ENCODE measurements at places on chromosomes 11 and 22.
A peak's percentile ranks its signal among the peaks of the same experiment; 100 is the strongest.

DNA sequence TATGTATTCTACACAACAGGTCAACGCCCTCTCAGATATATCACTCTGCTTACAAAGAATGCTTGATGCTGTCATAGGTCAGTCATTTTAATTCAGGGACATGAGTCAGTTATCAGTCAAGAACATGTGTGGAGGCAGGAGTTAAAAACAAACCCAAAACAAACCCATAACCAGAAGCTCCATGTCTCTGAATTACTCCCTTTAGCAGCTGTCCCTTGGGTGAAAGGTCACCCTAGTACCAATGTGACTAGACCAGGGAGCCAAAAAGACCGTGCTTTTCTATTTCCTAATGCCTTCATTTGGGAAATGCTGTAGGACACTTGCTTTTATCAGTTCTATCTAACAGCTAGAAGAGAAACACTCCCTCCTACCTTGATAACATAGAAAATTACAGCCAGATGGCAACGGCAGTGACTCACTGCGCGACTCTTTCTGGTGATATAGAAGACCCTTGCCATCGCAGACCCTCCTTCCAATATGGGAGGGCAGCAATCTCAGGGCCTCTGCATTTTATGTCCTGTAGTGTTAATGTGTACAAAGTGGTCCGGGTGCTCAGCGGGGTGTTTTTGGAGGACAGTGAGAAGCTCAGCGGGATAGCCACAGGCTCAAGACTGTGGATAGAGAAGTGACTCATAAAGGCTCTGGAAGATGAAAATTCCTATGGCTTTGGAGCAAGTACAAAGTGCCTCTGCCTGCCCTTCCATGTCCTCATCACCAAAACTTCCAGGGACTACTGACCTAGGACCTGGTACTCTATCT, 24.8 kb downstream of the APOL5 start:
- DNase-seq = no peak

DNA sequence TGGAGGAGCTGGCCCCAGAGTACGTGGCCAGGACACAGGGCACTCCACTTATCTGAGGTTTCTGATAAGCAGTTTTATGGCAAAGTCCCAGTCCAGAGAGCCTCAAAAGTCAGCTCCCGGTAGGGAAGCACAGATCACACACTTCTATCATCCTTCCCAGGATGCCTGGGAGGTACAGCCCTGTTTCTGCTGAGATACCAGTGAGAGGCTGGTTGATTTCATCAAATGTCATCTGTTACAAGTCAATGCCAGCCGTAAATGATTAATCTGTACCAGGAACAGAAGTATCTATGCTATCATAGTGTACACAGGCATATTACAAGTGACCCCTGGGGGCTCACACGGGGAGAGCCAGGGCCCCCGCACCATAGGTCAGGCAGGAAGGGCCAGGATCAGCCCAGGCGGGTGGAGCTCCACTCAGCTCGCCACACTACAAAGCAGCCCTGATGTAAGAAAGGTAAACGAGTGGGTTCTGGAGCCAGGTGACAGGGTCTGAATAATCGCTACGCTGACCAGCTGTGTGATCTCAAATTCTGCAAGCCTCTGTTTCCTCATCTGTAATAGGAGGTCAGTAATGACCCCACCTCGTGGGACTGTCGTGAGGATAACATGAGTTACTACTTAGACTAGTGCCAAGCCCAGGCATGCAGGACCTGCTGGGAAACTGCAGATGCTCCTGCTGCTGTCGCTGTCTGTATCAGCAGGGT, 17.6 kb downstream of the PLA2G6 start:
- DNase-seq = no peak

- DNase-seq = peak; percentile 60
Measured at GRCh38 chr22:18113680-18114394, 3.2 kb downstream of the TUBA8 start.

GRCh38 chr22:29134448-29134847, 61.6 kb downstream of the KREMEN1 start:
- DNase-seq = no peak

- DNase-seq = no peak
Measured at GRCh38 chr11:114354076-114354475, 46.2 kb downstream of the C11orf71 start.

- DNase-seq = no peak
Measured at GRCh38 chr22:39661842-39662685, 91.5 kb downstream of the CACNA1I start.

DNA sequence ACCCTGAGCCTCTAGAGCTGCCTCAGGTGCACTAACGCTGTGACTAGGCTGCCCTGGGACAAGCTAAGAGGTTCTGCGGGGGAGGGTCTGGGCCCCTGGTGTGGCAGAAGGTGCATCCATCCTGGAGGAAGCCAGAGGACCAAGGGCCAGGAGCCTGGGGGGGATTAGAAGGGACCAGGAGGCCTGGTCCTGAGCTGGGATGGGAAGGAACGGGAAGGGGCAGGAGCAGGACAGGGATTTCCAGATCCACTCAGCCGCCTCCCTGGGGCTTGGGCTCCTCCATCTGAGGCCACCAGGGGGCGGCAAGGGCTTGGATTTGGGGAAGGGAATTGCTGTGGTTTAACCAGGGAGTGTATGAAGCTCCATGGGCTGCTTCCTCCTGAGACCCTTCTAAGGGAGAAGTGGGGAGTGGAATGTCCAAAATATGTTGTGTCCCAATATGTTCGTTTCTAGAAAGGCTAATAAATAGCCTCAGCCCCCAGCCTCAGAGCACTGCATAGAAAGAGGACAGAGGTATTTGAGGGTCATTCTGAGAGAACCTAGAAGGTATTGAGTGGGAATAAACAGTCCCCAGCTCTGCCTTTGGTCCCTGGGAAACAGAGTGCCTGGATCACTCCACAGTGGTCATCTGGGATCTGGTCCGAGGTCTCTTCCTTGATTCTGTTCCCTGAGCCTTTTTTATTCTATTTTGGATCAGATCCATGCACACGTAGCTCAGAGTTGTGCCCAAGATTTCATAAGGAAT, 17.4 kb upstream of the PRAME start:
- peak; percentile 38 for DNase-seq

GRCh38 chr11:100739666-100740065, 52.6 kb downstream of the ARHGAP42 start:
- no peak for DNase-seq

DNA sequence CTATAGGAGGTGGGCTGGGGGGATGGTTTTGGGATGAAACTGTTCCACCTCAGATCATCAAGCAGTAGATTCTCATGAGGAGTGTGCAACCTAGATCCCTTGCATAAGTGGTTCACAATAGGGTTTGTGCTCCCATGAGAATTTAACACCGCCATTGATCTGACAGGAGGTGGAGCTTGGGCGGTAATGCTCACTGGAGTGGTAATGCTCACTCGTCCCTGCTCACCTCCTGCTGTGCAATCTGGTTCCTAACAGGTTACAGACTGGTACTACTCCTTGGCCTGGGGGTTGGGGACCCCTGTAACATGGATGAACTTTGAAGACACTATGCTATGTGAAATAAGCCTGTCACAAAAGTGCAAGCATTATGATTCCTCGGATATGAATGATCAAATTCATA, 87.0 kb upstream of the CLNS1A start:
- DNase-seq = no peak

DNA sequence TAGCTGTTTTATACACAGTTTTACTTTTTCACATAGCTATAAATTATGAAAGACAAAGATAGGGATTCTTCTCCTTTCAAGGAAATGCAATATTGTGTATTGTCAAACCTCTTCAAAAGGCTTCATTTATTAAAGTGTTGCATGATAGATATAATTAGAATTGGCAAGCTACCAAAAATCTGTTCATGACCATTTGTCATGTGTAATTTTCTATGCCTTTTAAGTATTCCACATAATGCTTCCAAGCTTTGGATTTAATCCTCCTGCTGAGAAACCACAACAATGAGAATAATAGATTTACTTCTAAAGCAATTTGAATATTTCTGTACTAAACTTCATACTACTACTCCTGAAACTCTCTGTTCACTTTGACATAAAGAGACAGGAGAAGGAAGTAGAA, 403.2 kb upstream of the CCDC179 start:
- DNase-seq = no peak

GRCh38 chr11:74786574-74786973, 37.9 kb downstream of the RNF169 start:
- no peak for DNase-seq

DNA sequence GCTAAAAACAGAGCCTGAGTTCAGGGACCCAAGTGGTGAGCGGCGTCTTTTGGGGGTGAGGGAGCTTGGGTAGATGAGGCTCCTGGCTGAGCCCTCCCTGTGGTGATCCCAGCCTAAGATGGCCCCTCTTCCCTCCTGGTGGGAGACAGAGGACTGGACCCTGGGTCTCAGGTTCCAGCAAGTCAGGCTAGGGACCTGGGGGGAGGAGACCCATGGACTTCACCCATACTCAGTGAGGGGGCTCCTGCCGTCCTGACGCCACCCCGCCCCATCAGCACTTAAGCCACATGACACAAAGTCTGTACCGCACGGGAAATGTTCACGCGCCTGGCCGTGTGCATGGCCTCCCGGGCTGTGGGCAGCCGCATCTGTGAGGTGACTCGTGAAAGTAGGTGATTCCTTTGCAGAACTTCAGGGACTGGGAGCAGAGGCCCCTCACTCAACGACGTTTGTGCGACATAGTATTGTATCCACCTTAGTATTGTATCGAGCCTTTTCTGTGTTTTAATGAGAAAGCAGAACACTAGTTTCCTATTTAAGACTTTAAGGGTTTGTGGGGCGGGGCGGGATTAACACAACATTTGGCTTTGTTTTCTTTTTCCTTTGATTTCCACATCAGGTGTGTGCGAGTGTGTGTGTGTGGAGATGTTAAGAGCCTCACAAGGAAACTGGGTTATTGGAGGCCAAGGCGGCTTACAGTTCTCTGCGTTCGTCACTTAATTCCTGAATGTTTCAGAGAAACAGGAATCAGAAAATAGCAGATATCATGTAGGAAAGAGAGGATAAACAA, 18.4 kb upstream of the TMEM191C start:
- no peak for DNase-seq

DNA sequence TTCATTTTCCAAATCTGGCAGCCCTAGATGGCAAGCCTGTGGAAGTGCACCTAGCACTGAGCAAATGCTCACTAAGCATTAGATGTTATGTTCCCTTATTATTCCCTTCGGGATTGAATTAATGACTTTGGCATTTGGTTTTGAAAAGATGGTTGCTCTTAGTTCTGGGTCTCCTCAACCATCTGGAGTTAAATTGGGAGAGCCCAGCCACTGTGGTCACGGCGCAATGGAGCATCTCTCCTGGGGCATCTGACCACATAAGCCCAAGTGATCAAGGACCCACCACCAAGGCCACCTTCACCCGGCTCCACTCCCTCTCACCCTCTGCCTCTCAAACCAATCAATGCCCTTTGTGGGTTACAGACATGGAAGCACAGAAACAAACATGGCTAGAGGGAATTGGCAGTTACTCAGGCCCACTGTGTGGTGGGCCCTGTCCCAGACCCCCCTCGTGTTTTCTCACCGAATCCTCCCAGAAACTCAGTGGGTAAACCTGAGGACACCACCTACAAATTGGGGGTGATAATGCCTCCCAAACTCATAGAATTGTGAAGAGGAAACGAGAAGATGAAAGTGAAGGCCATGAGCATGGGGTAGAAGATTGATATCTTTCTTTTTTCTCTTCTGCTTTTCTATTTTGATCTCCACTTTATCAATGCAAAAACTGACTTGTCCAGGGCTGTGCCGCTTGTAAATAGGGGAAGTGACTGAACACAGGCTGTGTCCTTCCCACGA, 52.2 kb downstream of the IRAG1 start:
- peak; percentile 73 for DNase-seq

GRCh38 chr11:110860461-110860860, 148.2 kb upstream of the ARHGAP20 start:
- no peak for DNase-seq

GRCh38 chr22:26429458-26430286, 612 bp downstream of the ASPHD2 start:
- DNase-seq = no peak

DNA sequence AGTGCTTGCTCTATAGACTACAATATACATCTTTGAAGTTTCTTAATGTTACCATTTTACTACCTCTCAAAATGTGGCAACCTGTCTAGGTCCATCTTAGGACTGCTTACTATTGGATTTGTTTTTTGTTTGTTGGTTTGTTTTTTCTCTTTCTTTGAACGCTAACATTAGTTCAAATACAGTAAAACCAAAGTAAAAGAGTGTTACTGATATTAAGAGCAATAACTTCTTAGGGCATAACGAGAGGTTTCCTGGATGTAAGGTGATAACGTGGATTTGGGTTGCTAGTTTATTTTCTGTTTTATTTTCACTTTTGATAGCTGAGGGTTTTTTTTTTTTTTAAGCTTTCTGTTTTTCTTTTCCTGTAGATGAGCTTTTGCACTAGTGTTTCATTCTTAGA, 43.6 kb downstream of the TMEM135 start:
- no peak for DNase-seq

DNA sequence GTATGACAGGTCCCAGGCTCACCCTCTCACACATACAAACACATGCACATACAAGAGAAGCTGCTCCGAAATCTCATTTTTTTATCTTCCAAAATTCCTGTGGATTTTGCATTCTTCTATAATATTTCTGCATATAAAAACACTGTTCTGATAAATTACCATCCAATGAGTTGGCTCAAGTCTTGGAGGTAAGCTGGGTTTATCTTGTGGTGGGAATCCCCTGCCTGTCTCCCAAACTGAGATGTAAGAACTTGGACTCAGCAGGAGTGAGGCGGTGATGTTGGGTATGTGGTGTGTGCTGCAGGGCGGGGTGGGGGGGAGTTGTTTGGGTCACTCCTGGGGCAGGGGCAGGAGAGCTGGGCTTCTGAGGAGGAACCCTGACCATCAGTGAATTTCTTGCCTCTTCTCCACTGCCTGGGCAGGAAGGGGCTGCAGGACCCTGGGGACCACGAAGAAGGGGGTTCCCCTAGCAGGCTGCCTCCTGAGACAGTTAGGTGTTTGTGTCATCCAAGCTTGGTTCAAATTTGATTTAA, 6.8 kb upstream of the P2RY6 start:
- no peak for DNase-seq

- peak; percentile 36 for DNase-seq
Measured at GRCh38 chr22:45638834-45639746, 32.5 kb upstream of the ATXN10 start.

- no peak for DNase-seq
Measured at GRCh38 chr11:60657888-60658287, 41.5 kb upstream of the MS4A8 start.

- DNase-seq = no peak
Measured at GRCh38 chr22:43094551-43094950, 5.4 kb upstream of the TTLL1 start.

GRCh38 chr22:33299245-33299956, 241.2 kb upstream of the SYN3 start:
- DNase-seq = no peak

GRCh38 chr22:25718135-25718840, 23.7 kb upstream of the MYO18B start:
- no peak for DNase-seq

DNA sequence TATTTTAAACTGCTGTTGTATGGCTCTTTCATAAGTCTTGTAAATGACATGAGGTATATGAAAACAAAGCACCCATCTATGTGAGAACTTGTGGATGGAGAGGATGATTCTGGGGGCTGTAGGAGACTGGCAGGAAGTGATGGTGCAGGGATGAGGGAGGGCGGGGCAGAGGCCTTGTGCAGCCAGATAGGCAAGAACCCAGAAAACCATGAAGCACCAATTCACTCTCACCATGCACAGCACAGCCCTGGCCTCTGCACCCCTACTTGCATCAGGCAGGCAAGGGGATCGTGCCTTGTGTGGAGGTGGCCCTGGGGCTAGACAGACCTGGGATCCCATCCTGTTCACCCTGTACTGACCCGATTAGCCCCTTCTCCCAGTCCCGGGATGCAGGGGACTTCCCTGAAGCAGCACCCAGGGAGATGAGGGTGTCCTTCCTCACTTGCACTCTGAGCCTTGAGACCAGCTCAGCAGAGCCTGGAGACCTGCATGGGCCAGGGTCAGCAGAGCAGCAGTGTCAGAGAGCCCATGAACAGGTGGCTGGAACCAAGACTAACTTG, 85.5 kb downstream of the MORC2 start:
- no peak for DNase-seq
